Activated CD4-positive, alpha-beta T cell treated with anti-CD3 and anti-CD28 coated beads, Interleukin-2, amount 50 U/mL, for 24 hours (primary cell): ENCODE measurements at places on chromosomes 6 and 20.
A peak's percentile ranks its signal among the peaks of the same experiment; 100 is the strongest.

DNA sequence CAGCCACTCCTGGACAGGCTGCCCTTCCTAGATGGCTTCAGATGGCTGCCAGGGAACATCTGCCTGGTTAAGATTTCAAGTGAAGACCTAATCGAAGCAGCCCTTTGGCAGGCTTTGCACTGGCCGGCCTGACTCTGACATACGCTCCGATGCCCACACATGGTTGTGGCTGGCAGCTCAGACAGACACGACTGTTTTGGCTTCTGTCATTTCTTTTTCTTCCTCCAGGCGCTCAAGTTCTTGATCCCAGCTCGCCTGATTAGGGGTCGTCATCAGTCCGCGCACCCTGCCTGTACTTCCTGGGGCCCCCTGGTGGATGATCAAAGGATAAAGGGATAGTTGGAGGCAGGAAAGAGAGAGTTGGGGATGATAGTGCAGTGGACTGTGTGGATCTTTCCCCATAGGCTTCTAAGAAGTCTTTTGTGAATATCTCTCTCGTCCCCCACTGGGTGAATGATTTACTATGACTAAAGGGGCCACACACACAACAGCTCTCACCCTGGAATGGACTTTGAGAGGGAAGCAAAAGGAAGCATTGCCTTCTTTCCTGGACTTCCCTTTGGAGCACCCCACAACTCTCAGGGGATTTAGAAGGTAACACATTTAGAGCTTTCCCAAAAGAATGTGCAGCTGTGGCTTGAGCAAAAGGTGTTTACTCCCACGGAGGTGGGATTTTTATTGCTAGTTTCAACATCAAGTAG is 21.4 kb upstream of the TRAM2 start:
- DNase-seq: peak; percentile 19

DNA sequence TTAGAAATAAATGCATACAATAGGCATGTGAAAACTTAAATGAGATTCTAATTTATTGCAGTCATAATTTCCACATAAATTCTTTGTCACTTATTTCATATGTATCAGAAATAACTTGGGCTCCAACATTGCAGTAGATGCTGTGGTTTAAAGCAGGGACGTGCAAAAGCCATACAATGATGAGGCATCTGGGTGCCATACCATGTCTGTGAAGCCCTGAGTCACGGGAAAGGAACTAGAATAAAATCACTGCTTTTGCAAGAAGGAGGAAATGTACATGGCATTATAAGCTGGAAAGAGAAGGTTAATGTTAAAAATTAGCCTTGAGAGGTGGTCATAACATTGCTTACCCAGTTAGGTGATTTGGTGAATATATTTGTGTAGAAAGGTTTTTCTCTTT is 180.4 kb downstream of the SASH1 start:
- no peak for DNase-seq

DNA sequence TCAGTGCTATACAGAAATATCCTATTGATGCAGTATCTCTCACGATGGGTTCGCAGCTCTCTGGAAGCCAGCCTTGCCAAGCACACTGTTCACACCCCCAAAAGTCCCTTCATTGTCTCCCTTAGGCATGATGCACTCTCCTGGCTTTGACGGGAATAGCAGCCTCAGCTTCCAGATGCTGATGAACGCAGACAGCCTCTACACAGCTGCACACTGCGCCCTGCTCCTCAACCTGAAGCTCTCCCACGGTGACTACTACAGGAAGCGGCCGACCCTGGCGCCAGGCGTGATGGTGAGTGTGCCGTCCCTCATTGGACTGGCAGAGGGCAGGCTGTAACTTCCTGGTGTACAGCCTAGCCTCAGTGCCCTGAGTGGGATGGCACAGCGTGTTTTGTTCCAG is 60.0 kb upstream of the PBOV1 start:
- no peak for DNase-seq

DNA sequence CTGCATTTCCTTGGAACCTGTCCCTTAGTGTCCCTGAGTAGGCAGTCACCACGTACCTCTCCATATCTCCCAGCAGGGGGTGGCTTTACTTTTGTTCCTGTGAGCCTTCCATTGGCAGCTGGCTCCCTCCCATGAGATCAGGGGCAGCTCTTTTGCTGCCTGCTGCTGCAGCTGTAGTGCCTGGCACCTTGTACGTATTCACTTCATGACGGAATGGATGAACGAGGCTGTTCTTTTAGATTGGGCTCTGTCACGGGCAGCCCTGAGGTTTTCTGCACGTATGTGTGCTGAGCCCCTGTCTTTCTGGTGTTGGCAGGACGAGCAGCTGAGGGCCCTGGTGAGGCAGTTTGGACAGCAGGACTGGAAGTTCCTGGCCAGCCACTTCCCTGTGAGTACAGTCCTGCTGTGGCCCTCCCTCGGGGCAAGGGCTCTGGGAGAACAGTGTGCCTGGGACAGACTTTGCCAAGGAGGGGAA is 14.6 kb downstream of the MYBL2 start:
- no peak for DNase-seq

DNA sequence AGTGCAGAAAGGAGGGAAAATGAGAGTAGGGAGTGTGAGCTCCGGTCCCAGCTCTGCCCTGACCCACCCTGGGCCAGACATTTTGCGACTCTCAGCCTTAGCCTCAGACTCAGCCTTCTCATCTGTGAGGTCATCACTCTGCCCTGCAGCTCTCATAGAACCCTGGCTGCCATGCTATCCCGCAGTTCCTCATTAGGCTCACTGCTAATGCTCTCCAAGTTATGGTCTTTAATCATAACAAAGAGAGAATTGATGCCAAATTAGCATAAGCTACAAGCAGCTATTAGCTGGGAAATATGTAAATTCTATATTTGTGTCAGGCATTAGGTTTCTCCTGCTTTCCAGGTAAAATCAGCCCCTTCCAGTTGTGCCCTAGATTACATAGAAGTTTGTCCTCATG is 46.5 kb upstream of the MLN start:
- DNase-seq: no peak

- DNase-seq: peak; percentile 47
Measured at GRCh38 chr6:27133281-27134227, 113.9 kb upstream of the PRSS16 start.

GRCh38 chr6:139713424-139713823 is 339.0 kb upstream of the CITED2 start:
- DNase-seq: no peak

- no peak for DNase-seq
Measured at GRCh38 chr6:57116776-57117175, 26.8 kb downstream of the ZNF451 start.

- no peak for DNase-seq
Measured at GRCh38 chr6:34090529-34090928, 55.4 kb downstream of the GRM4 start.

DNA sequence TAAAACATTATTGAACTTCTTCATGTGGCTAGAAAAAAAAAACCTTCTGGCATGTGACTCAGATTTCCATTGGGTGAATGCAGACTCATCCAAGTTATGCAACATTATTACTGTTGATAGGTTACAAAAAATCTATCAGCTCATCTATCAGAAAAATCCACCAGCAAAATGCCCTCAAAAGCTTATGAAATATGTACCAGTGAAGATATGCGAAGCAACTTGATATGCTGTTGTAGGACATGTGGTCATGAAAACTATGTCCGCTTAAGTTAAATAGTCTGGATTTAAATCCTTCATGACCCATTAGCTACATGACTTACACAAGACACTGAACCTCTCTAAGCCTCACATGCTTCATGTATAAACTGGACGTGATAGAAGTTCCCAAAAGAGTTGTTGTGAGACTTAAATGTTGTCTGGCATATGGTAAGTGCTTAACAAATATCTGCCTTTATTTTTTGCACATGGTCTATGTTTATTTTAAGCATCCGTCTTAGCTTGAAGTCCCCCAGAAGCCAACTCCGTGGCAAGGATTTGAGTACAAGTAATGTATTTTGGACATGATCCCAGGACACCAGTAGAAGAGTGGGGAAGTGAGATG is 12.5 kb upstream of the BFSP1 start:
- DNase-seq: no peak

DNA sequence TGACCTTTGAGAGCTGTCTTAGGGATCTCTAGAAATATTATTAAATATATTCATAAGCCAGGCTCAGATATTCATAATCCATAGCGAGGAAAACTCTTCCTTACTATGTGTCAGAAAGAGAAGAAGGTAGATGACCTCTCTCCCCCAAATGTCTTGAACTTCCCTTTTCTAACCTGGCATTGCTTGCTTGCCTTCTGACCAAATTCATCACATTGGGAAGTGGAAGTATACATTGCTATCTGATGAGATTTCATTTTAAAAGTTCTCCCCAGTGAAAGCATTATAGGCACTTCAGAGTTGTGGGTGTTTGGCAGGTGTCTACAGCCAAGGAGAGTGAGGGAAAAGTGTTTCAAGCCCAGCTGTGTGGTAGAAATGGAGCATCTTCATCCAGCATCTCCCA is 197.3 kb downstream of the ZFAND3 start:
- DNase-seq: no peak

DNA sequence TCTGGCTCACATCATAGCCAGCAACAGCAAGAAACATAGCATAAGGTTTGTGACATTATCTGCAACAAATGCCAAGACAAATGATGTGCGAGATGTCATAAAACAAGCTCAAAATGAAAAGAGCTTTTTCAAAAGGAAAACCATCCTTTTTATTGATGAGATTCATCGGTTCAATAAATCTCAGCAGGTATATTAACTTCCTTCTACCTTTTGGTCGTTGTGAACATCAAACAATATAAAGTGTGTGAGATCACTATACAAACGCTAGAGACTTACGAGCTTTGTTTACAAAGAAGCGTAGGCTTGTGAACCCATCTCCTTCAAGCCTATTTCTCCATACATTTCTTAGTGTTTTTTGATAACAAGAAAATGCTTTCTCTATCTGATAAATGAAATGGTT is 3.5 kb downstream of the WRNIP1 start:
- no peak for DNase-seq

- no peak for DNase-seq
Measured at GRCh38 chr6:4466769-4467480, 309.3 kb upstream of the CDYL start.

DNA sequence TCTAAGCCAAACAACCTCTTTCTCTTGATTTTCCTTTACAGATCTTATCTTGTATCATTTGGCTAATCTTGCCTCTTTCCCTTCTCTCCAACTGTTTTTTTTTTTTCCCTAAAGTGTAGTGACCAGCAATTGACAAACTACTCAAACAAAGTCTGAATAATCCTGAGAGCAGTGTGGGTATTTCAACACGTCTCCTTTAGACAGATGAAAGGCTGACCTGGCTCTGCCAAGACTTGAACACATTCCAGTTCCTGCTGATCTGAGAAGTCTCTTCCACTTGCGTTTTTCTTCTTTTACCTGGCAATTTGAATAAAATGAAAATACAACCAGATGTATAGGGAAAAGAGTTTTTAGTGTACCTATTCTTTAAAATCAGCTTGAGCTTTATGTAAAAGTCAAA is 168.4 kb downstream of the GJA10 start:
- DNase-seq: no peak

DNA sequence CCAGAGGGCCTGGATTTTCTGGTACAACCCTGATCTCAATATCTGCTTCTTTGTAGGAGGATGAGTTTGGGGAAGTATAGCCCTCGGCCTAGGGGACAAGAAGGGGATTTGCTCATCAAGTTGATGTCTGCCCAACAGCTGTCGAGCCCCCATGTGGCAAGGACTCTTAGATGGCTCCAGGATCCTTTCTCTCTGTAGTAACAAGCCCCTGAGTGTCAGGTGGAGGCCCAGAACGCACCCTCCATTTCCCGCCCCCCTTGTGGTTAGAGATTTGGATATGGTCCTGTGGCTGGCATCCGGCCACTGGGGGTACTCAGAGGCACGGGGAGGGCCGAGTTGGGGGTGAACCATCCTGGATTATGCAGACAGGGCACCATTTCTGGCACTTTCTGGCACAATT is 50.1 kb downstream of the CTCFL start:
- no peak for DNase-seq

GRCh38 chr6:43993881-43994523 is 133.2 kb downstream of the MRPL14 start:
- DNase-seq: no peak

DNA sequence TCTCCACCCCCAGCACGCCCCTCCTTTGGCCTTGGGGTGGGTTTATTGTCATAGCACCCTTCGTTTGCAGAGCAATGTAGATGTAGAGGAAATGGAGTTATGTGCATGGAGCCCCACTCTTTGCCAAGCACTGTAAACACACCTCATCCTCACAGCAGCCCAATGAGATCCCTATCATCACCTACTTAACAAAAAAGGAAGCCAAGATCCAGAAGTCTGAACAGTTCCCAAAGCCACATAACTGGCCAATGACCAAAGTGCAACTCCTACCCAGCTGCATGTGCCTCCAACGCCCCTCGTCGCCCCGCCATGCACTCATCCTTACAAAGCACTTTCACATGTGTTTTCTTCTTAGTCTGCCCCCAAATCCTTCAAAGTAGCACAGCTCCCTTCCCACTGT is 21.8 kb upstream of the FOXQ1 start:
- DNase-seq: no peak

DNA sequence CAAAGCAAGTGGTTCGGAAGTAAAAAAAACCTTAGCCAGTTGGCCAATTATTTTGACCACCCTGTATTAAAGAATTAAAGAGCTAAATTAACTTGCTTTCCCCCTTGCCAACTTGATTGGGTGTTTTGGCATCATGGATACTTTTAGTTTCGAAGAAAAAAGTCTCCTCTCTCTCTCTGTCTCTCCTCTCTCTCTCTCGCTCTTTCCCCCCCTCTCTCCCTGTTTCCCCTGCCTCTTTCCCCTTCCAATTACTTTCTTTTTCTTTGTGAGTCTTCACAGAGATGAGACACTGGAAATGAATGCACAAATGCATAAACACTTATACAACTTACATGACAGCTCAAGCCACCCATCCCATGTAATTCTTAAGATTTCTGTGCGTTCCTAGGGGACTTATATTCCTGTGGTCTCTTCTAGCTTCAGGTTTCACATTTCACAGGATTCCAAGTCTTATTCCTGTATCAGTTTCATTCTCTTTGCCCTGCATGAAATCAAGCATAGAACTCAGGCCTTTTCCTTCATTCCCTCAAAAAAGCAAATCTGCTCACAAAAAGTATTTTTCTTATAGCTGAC is 32.9 kb upstream of the EYA4 start:
- no peak for DNase-seq

DNA sequence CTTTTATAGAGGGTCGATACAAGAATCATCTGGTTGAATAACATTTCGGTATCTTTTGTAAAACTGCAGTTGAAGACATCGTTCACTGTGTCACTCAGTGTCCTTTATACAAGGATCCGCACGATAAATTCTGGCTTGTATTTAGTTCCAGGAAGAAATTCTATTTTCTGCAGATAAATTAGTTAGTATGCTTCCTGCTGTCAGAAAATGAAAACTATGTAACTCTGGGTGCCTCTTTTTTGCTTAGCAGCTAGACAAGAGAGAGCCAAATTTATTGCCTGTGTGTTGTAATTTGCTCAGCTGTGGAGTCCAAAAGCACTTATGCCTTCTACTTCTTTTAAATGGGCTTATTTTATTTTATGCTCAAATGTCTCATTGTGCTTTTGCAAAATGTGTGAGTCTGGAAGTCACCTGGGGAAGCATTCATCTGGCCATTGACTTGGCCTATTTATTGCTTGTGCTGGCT is 56.5 kb upstream of the KCNK16 start:
- no peak for DNase-seq

- no peak for DNase-seq
Measured at GRCh38 chr6:6392214-6393068, 72.0 kb upstream of the F13A1 start.
